Activated T-helper 17 cell treated with anti-CD3 and anti-CD28 coated beads, Interleukin-2, amount 50 U/mL, for 72 hours (primary cell): ENCODE measurements at places on chromosomes 3 and 15. TPM values are rescaled to one million over a fixed set of nuclear protein-coding genes. Genes with fewer than 3 reads are reported as not detected.

Gene XXYLT1
- 7.4 TPM for total RNA-seq

Gene OR5K2
- total RNA-seq: not detected

Gene PXYLP1
- 11.4 TPM for total RNA-seq

Gene MEGF11
- not detected for total RNA-seq

Gene PAQR9
- total RNA-seq: not detected

Gene CPB1
- not detected for total RNA-seq

Gene RTP1
- not detected for total RNA-seq

Gene TMEM108
- total RNA-seq: 0.13 TPM

Gene GXYLT2
- not detected for total RNA-seq

Gene AGBL1
- 0.19 TPM for total RNA-seq

Gene ARHGEF26
- total RNA-seq: 0.17 TPM

GRCh38 chr3:134597390-134597970, 53.3 kb downstream of the KY start:
- no peak overlapping the region for H3K4me3 ChIP-seq
- no peak for ATAC-seq
- no peaks in the 10 kb centered on the region for H3K4me1 ChIP-seq
- no peak overlapping the region for H3K27ac ChIP-seq

- no peaks in the 10 kb centered on the region for H3K27me3 ChIP-seq
- H3K4me3 ChIP-seq: peak overlapping the region; percentile 1
- no peaks in the 10 kb centered on the region for H3K36me3 ChIP-seq
- H3K4me1 ChIP-seq: peaks cover 6% of the 10 kb centered on the region
Observed at GRCh38 chr3:152127058-152127457, 141.7 kb upstream of the MBNL1 start.

DNA sequence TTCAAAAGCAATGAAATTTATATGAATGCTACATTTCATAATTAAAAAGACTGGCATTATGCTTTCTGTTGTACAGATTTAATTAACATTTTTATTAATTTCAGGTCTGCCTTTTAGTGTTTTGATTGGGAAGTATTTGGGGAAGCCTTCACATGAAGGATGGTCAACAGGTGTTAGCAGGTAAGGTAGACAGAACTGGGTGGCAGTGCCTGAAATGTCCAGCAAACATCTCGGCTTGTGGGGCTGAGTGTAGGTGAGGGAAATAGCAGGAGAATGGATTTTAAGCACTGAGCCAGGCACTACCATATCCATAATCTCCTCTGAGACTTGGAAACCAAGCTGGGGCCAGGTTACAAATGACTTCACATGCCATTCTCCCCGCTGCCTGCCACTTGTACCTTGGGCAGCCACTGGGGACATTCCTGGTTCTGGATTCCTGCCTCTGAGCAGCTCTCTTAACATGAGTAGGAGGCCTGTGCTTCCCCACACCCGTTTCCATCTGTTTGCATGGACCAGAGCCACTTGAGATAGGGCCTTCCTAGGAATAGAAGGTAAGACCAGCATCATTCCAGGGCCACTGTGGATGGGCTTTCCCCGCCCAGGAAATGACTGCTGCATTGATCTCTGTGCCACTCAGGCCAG, 125.9 kb upstream of the HES1 start:
- peaks cover 17% of the 10 kb centered on the region for H3K27me3 ChIP-seq
- no peak overlapping the region for H3K27ac ChIP-seq
- H3K4me3 ChIP-seq: no peak overlapping the region
- ATAC-seq: no peak

- no peak overlapping the region for H3K27ac ChIP-seq
- peaks cover 19% of the 10 kb centered on the region for H3K27me3 ChIP-seq
- no peaks in the 10 kb centered on the region for H3K4me1 ChIP-seq
- H3K36me3 ChIP-seq: no peaks in the 10 kb centered on the region
- H3K4me3 ChIP-seq: peak overlapping the region; percentile 35
Observed at GRCh38 chr3:49867871-49868321, 1.8 kb downstream of the CAMKV start.

DNA sequence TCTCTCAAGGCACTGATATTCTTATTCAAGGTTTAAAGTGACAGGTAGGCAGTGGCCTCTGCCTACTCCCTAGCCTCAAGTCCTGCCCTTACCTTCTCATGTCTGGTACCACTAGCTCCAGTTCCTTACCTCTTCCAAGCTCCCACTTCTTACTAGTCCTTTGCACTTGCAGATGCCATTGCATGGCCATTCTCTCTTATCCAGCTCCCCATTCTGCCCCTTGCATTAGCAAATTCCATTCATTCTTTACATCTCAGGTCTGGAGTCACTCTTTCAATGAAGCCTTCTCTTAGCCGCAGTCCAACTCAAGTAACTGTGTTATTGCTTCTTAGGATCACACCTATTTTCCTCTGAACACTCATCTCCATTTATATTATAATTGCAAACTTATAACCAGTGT, 807.1 kb downstream of the EDEM1 start:
- no peaks in the 10 kb centered on the region for H3K4me1 ChIP-seq
- H3K27ac ChIP-seq: no peak overlapping the region
- H3K36me3 ChIP-seq: no peaks in the 10 kb centered on the region
- H3K27me3 ChIP-seq: no peaks in the 10 kb centered on the region

DNA sequence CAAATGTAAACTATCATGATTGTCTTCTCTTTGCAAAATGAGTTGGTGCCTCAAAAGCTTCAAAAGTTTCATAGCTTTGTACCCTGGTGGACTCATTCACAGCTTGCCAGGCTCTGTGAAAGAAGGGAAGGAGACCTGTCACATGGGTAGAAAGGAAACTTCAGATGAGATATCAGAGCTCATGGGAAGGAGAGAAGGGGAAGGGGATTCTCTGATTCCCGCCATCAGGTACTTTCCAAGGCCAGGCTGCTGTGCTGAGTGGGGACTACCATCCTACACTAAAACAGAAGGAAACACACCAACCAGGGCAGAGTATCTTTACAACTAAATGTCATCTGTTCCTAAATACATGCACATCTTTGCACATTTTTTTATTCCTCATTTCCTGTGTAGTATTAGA, 9.2 kb downstream of the ILDR1 start:
- H3K27ac ChIP-seq: no peak overlapping the region
- no peaks in the 10 kb centered on the region for H3K36me3 ChIP-seq
- no peak overlapping the region for H3K4me3 ChIP-seq
- H3K4me1 ChIP-seq: peaks cover 9% of the 10 kb centered on the region
- no peak for ATAC-seq
- peaks cover 20% of the 10 kb centered on the region for H3K27me3 ChIP-seq

GRCh38 chr15:82709081-82709420, 624 bp downstream of the AP3B2 start:
- no peak overlapping the region for H3K4me3 ChIP-seq
- H3K4me1 ChIP-seq: no peaks in the 10 kb centered on the region

GRCh38 chr15:34821831-34822230, 26.5 kb upstream of the ACTC1 start:
- no peak for ATAC-seq
- no peak overlapping the region for H3K4me3 ChIP-seq
- peaks cover 35% of the 10 kb centered on the region for H3K27me3 ChIP-seq
- H3K4me1 ChIP-seq: no peaks in the 10 kb centered on the region

DNA sequence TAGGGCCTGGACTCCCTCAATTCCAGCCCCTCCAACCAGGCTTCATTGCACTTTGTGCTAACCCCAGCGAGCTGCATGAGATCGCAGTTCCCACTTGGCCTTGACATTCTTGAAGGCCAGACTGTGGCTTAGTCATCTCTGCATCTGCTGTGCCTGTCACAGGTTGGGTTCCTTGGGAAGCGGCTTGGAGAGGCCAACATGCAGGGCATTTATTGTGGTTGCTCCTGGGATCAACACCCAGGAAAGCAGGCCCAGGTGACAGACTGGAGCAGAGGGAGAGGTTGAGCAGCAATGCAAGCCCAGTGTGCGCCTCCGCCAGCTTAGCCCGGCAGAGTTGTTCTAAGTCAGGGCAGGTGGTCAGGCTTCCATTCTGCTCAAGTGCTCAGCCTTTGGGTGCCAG, 10.5 kb downstream of the ABCF3 start:
- peaks cover 43% of the 10 kb centered on the region for H3K36me3 ChIP-seq
- no peak for ATAC-seq
- no peak overlapping the region for H3K4me3 ChIP-seq
- no peaks in the 10 kb centered on the region for H3K27me3 ChIP-seq

- peaks cover 4% of the 10 kb centered on the region for H3K27me3 ChIP-seq
- H3K4me1 ChIP-seq: no peaks in the 10 kb centered on the region
- H3K27ac ChIP-seq: no peak overlapping the region
- no peaks in the 10 kb centered on the region for H3K36me3 ChIP-seq
- no peak overlapping the region for H3K4me3 ChIP-seq
Observed at GRCh38 chr3:190361791-190362190, 26.2 kb upstream of the CLDN16 start.

DNA sequence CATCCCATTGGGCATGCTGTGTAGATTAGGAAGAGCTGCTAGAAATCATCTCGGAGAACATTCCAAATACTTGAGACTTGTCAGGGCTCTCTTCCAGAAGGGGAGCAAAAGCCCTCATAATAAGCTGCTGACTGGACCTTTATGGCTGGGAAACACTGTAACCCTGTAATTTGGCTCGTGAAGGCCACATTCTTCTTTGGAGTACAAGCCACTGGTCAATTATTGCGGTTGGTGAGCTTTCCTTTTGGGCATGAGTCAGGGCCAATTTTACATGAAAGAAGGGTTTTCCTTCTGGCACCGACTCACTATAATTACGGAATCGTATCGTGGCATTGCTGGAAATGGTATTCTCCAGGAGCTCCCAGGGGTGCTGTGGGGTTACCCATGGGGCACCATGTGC, 434.5 kb upstream of the RGMA start:
- no peaks in the 10 kb centered on the region for H3K4me1 ChIP-seq
- no peaks in the 10 kb centered on the region for H3K36me3 ChIP-seq
- H3K4me3 ChIP-seq: no peak overlapping the region
- H3K27me3 ChIP-seq: peaks cover 14% of the 10 kb centered on the region
- no peak for ATAC-seq
- H3K27ac ChIP-seq: no peak overlapping the region

- H3K4me3 ChIP-seq: no peak overlapping the region
- H3K27ac ChIP-seq: no peak overlapping the region
- no peaks in the 10 kb centered on the region for H3K36me3 ChIP-seq
- no peaks in the 10 kb centered on the region for H3K27me3 ChIP-seq
- no peaks in the 10 kb centered on the region for H3K4me1 ChIP-seq
Observed at GRCh38 chr3:188659449-188660090, 505.6 kb downstream of the LPP start.

DNA sequence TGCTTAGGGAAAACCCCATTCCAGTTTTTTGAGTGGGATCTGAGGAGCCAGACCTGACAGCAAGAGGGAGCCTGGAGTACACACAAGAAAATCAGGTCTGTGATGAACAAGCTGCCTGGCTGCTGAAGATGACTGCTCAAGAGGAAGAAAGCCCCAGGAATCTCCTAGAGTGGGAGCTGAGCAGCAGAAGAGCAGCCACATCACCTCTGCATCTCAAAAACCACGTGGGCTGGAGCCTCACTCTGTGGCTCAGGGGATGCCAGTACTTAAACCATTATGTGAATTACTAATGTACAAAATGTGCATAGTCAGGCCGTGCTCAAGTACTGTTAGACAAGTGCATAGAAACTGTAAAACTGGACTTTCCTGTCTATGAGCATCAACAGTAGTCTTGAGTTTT, 52.4 kb downstream of the SLC9A9 start:
- peaks cover 19% of the 10 kb centered on the region for H3K36me3 ChIP-seq
- no peaks in the 10 kb centered on the region for H3K4me1 ChIP-seq
- no peak overlapping the region for H3K4me3 ChIP-seq

DNA sequence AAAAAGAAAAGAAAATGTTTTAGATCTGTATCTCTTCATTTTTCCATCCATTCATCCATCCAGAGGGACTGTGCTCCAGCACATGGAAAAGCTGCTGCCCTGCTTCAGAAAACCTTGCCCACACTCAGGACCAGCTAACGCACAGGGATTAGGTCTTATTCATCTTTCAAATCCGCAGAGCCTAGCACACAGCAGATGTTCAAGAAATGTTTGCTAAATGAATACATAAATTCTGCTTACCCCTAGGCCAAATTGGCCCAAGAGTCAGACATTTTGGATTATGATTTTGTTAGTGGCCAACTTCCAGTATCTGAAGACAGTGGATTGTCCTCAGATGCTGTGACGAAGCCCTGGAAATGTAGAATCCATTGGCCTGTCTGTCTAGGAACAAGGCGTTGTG, 71.4 kb downstream of the GHSR start:
- no peaks in the 10 kb centered on the region for H3K27me3 ChIP-seq
- no peak overlapping the region for H3K27ac ChIP-seq
- H3K36me3 ChIP-seq: peaks cover 75% of the 10 kb centered on the region
- H3K4me3 ChIP-seq: no peak overlapping the region
- H3K4me1 ChIP-seq: no peaks in the 10 kb centered on the region

- no peaks in the 10 kb centered on the region for H3K36me3 ChIP-seq
- H3K4me3 ChIP-seq: no peak overlapping the region
- no peak overlapping the region for H3K27ac ChIP-seq
- H3K4me1 ChIP-seq: no peaks in the 10 kb centered on the region
- no peak for ATAC-seq
Observed at GRCh38 chr3:161126495-161126894, 21.3 kb upstream of the B3GALNT1 start.

DNA sequence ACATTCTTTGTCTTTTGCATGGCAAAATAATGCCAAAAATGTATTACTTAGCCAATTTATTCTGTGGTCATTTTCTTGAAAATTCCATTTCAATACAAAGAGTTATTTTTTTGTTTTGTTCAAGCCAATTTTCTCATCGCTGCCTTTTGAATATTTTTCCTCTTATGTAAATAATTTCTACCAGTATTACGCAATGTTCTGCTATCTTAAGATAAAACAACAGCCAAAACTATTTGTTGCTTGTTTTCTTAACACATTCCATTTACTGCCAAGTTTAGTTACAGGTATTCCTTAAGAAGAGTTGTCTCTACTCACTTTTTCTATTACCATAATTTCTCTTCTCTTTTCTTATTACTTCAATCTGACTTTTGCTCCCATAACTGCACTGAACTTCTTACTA, 163.1 kb downstream of the ROBO1 start:
- no peak overlapping the region for H3K27ac ChIP-seq
- no peak overlapping the region for H3K4me3 ChIP-seq
- no peaks in the 10 kb centered on the region for H3K4me1 ChIP-seq
- H3K36me3 ChIP-seq: no peaks in the 10 kb centered on the region

DNA sequence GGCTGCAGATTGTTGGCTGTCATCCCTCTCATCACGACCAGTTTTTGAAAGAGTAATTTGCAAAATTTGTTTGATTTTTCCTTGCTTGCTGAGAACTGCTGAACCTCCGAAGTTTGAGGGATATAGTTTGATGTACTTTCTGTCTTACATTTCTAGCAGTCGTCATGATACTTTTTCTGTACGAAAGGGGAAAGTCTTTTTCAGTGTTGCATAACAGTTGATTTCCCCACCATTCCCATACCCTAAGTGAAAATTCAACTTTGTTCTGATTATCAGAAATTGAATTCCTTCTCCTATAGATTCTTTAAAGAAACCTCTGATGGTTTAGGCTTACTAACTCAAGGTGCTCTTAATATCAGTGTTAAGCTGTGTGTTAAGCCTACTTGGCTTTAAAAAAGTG, 1.6 kb downstream of the PDE8A start:
- peak overlapping the region; percentile 89 for H3K4me3 ChIP-seq
- peaks cover 14% of the 10 kb centered on the region for H3K4me1 ChIP-seq
- no peak for ATAC-seq
- no peaks in the 10 kb centered on the region for H3K36me3 ChIP-seq
- peak overlapping the region; percentile 83 for H3K27ac ChIP-seq
